Activated CD4-positive, alpha-beta T cell treated with anti-CD3 and anti-CD28 coated beads for 24 hours (primary cell): ENCODE measurements at places on chromosomes 11 and 22.

DNA sequence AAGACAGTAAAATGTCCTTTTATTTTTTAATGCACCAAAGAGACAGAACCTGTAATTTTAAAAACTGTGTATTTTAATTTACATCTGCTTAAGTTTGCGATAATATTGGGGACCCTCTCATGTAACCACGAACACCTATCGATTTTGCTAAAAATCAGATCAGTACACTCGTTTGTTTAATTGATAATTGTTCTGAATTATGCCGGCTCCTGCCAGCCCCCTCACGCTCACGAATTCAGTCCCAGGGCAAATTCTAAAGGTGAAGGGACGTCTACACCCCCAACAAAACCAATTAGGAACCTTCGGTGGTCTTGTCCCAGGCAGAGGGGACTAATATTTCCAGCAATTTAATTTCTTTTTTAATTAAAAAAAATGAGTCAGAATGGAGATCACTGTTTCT, 1.1 kb upstream of the CCND1 start:
- no peak for DNase-seq

GRCh38 chr22:24140357-24140756, 40.9 kb upstream of the SUSD2 start:
- DNase-seq, result no peak

DNA sequence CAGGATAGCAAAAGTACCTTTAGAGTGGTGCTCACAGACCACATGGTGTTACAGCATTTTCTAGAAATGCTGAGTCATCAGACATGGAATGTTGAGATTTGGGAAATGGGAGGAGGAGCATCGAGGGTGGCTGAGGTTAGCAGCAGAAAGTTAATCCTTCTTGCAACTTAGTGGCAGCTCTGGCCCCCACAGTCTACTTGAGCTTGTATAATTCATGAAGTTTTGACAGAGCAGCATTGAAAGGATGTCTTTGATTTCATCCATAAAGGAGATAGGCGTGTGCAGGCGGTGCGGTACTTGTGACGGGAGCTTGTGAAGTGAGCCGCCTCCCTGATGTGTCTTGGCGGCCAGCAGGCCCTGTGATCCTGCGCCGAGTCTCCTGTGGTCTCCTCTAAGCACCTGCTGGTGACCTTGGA, 330.5 kb downstream of the TBC1D22A start:
- DNase-seq, result no peak

- no peak for DNase-seq
Observed at GRCh38 chr11:121814962-121815361, 301.1 kb downstream of the BLID start.

DNA sequence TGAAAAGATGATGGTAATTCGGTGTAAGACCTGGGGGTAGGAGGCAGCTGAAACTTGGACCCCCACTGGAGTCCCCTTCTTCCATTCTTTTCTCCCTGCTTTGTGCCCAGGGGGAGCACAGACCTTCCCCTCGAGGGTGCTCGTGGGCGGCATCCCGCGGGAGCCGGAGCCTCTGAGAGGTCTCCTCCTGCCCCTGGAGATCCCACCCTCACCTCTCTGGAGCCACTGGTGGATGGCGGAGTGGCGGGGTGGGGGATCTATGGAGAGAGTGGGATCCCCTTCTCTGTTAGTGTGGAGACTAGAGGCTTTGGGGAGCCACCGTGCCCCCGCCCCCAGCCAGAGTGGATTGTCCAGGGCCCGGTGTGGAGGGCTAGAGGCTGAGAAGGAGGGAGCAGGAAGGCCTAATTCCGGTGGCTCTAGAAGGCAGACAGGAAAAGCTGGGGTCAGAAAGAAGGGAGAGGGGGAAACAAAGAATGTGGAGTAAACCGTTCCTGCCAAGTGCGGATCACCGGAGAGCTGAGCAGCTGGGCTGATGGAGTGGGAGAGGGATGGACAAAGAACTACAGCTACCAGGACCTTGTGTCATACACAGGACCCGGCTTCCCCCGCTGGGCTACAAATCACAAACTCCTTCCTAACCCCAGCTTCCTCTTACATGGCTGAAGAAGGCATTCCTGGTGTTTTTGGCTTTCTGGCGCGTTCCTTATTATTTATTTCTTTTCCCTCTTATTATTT, 41.9 kb downstream of the KCNJ1 start:
- DNase-seq, result no peak

- DNase-seq, result no peak
Observed at GRCh38 chr11:74646954-74647353, 54.6 kb downstream of the POLD3 start.

DNA sequence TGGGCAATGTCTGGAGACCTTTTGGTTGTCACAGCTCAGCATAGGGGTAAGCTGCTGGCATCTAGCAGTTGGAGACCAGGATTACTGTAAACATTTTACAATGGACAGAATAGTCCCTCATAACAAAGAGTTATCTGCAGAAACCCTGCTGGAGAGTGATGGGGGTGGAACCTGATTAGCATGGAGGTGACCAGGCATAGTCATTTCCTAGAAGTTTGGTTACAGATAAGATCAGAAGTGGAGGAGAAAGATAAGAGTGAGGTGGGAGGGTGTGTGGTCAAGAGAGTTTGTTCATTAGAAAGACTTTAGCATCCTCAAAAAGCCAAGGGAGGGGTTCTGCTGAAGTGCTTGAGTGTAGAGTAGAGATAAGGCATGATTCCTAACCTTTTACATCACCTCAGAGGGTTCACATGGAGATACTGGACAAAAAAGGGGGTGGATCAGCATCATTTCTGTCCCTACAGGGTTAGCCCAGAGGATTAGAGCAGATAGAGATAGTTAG, 38.8 kb downstream of the PRDM11 start:
- DNase-seq, result no peak

DNA sequence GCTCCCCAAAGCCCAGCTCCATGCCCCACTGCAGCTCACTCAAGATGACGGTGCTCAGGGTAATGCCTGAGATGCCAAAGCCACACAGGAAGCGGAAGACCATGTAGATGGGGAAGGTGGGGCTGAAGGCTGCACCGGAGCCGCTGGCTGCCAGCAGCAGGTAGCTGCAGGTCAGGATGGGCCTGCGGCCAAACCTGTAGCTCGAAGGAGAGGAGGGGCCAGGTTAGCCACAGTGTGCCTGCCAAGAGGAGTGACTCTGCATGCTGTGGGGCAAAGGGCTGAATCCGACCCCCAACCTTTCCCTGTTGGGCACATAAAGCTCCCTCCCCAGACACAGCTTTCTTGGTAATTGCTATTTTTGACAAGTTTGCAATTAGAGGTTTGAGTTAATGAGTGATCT, 14.9 kb upstream of the SLC22A6 start:
- DNase-seq, result no peak

- no peak for DNase-seq
Observed at GRCh38 chr11:77175869-77176539, 48.0 kb downstream of the MYO7A start.

GRCh38 chr22:30312053-30312452, 14.7 kb downstream of the TBC1D10A start:
- no peak for DNase-seq

GRCh38 chr11:65903068-65903481, 2.9 kb upstream of the FOSL1 start:
- no peak for DNase-seq

- no peak for DNase-seq
Observed at GRCh38 chr11:1998861-1999260, 1.2 kb upstream of the H19 start.

DNA sequence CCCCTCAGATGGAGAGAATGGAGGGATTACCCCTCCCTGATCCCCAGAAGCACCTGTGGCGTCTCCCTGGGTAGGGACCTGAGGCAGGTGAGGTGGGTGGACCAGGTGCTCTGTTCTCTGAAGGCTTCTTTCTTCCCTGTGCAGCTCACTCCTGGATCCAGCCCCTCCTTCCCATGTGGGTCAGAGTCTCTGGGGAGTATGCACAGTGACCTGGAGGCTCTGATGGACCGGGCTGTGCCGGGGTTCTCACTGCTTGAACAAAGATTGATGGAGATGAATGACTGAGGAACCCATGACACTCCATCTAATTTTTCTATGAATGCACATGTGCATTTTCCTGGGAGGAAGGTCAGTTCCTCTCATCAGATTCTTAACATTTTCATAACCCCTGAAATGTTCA, 78.6 kb upstream of the SHANK2 start:
- DNase-seq, result no peak

- no peak for DNase-seq
Observed at GRCh38 chr22:24097961-24098391, 83.3 kb upstream of the SUSD2 start.

DNA sequence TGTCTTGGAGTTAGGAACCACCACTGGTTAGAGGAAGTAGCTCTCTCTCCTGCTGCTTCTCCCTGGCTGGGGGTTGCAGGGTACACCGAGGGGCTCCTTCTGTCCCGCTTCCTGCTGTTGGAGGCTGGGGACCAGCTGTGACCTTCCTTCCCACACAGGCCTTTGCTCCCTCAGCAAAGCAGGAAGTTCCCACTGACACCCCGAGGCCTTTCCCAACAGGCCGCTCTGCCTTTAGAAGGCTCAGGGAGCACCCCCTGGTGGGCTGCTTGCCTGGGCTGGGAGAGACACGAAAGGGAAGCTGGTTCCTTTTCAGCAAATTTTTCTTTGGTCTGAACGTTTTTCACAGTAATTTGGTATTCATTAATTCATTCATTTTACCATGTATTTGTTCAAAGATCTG, 527.9 kb upstream of the B3GAT1 start:
- no peak for DNase-seq

DNA sequence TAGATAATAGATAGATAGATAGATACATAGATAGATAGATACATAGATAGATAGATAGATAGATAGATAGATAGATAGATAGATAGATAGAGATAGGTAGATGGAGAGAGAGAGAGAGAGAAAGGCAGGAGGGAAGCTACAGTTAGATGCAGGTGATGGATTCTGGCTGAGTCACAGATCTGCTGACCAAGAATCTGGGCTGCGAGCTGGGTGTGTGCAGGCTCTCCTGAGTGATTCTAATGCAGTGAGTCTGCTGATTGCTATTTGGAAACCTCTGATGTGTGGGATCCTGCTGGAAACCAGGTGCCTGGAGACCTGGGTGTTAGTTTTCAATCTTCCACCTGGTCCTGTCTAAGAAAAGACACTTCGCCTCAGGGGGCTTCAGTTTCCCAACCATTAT, 1441.8 kb downstream of the TBC1D22A start:
- DNase-seq, result no peak

GRCh38 chr11:112016088-112016764, 9.0 kb upstream of the DLAT start:
- DNase-seq, result no peak

DNA sequence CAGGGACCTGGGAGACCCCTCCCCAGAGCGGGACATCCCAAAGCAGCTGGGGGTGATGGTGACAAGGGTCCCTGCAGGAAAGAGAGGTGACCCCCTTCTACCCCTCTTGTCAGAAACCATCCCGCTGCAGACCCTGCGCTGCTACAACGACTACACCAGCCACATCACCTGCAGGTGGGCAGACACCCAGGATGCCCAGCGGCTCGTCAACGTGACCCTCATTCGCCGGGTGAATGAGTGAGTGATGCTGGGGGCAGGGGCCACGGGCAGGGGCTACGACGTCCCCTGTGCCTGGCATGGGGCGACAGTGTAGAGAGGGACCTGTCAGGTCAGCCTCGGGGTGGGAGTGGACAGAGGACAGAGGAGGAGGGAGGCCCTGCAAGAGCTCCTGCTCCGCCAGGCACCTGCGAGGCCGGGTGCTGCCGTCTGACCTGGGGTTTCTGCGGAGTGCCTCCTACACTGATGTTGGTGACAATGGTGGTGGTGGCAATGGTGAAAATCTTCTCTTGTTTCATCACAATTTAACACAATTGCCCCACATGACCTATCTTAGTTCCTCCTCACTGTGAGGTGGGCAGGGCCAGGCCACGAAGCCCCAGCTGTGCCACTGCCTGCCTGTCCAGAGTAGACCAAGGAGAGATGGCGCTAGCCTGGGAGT, 9.8 kb downstream of the CSF2RB start:
- no peak for DNase-seq

DNA sequence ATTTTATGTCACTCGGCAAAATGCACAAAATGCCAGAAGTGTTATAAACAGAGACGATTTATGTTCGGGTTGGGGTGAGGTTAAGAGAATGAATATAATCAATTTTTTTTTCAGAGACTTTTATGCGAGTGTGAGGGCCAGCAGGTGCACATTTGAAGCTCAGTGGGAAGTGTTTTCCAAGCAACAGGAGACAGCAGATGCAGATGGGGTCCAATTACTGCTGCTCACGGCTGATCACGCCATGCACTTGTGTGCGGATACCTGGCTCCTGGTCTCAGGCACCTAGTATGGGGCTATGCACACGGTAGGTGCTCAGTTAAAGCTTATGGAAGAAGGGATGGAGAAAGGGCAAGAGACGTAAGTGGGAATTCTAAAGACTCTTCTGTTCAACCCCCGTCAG, 249.1 kb downstream of the MIAT start:
- no peak for DNase-seq

DNA sequence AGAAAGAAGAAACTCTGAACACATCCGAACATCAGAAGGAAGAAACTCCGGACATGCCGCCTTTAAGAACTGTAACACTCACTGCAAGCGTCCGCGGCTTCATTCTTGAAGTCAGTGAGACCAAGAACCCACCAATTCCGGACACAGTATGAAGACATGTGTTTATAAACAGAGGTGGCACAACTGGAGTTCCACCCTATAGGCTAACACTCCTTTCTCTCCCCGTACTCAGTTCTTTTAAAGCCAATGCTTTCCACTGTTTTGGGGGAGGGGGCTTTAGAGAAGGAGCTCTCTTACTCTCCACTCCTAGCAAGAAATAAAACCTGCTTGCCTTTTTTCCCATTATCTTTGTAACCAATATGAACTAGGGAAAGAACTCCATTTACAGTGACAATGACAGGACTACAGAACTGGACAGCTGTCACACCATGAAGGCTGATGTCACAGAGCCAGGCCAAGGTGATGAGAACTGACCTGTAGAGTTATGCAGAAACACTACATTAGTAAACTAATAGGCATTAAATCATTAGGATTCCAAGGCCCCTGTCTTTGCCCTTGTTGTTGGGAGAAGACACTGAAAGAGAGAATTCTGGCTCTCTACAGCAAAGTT, 733 bp downstream of the TRIM5 start:
- DNase-seq, result no peak

DNA sequence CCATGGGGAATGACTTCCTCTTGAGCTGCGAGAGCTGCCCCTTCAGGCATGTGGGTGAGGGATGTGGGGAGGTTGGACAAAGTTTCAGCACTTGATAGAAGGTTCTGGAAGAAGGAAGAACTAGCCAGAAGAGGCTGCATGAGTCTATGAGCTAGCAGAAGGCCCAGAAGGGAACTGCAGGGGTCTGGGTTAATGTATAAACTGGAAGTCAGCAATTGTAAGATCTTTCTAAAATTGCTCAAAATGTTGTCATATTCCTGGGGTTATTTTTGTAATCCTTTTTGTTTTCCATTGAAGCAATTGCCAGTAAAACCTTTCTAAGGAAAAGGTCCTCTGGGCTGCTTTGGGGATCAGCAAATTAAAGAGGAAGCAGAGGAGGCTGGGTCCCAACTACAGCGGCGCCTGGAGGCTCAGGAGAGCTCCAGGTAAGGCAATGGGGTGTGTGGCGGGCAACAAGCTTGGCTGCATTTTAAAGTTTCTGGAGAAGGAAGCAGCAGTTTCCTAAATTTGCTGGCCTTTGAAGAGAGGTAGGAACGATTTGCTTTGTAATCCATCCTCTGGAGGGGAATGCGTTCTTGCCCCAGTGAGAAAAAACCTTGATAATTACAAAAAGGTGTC, 29.2 kb downstream of the ADAMTS15 start:
- no peak for DNase-seq
